ENCODE measurements at places on chromosomes 3 and 15.

DNA sequence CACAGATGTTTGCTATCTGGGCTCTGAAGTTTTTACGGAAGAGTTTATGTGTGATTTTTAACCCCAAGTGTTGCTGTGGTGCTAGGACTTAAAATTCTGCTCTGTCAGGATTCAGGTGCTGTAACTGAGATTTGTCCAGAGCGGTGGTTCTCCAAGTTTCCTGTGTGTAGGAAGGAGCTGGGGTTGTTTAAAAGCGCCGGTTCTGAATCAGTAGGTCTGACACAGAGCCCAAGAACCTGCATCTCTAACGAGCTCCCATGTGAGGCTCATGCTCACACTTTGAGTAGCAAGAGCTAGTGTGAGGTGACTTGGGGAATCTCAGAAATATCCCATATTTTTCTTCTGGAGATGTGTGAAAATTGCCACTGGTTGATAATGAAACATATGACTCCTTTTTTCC, 325.5 kb downstream of the SATB1 start:
- H3K4me3 ChIP-seq, result no peak overlapping the region
- no peak for DNase-seq
- H3K36me3 ChIP-seq, result no peaks in the 10 kb centered on the region
- H3K27ac ChIP-seq, result no peak overlapping the region

- DNase-seq, result no peak
- no peaks in the 10 kb centered on the region for H3K27me3 ChIP-seq
- peaks cover 10% of the 10 kb centered on the region for H3K36me3 ChIP-seq
- H3K4me3 ChIP-seq, result no peak overlapping the region
Measured at GRCh38 chr15:77508541-77509243, 88.0 kb downstream of the HMG20A start.

DNA sequence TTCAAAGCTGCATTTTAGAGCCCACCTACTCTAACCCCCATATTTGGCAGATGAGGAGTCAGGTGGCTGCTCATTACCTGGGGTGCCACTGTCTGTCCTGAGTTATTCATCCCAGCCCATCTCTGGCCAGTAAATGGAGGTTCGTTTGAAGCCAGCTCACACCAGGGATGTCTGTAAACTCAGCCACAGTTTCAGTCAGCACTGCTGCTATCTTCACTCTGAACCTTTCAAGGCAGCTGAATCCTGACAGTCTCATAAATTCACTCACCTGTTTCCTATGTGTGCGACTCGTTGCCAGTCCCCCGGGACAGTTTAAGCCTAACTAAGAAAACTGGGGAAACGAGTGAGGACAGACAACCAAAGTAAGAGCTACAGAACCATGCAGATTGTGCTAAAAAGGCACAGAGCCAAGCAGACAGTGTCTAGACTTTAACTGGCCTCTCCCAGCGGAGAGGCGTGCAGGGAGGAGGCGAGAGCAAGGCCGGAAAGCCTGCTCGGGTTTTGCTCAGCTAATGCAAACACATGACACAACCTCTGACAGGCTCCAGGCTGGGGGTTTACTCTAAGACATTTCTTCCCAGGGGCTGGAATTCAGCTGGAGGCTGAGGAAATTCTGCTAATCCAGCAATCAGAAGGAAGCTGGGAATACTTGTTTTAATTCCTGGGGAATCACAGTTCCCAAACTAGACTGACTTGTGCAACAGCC, 12.0 kb downstream of the FSTL1 start:
- no peaks in the 10 kb centered on the region for H3K4me1 ChIP-seq
- no peak overlapping the region for H3K27ac ChIP-seq
- H3K36me3 ChIP-seq, result no peaks in the 10 kb centered on the region
- no peak for DNase-seq
- H3K4me3 ChIP-seq, result no peak overlapping the region
- H3K27me3 ChIP-seq, result peaks cover 4% of the 10 kb centered on the region

GRCh38 chr3:177037241-177037640, 160.0 kb downstream of the TBL1XR1 start:
- DNase-seq, result no peak
- H3K36me3 ChIP-seq, result peaks cover 32% of the 10 kb centered on the region
- H3K4me3 ChIP-seq, result no peak overlapping the region
- H3K27ac ChIP-seq, result no peak overlapping the region
- peaks cover 12% of the 10 kb centered on the region for H3K4me1 ChIP-seq
- H3K27me3 ChIP-seq, result no peaks in the 10 kb centered on the region

DNA sequence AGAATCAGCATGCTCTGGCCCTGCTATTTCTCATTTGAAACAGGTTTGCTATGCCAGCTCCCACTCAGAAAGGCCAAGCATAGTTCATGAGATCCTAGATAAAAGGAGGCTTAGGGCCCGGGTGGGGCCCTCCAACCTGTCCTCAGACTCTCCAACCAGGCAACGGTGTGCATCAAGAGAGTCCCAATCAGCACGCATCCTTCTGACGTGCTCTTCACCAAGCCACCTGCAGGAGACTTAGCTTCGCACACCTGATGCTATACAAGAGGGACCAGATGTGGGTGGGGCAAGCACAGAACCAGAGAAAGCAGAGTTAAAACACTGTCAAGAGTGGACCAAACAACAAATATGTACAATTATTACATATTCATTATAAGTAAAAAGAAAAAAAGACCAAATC, 17.3 kb downstream of the STIMATE start:
- H3K4me1 ChIP-seq, result peaks cover 34% of the 10 kb centered on the region
- H3K27me3 ChIP-seq, result no peaks in the 10 kb centered on the region
- H3K36me3 ChIP-seq, result peaks cover 4% of the 10 kb centered on the region
- H3K27ac ChIP-seq, result no peak overlapping the region
- no peak for DNase-seq

DNA sequence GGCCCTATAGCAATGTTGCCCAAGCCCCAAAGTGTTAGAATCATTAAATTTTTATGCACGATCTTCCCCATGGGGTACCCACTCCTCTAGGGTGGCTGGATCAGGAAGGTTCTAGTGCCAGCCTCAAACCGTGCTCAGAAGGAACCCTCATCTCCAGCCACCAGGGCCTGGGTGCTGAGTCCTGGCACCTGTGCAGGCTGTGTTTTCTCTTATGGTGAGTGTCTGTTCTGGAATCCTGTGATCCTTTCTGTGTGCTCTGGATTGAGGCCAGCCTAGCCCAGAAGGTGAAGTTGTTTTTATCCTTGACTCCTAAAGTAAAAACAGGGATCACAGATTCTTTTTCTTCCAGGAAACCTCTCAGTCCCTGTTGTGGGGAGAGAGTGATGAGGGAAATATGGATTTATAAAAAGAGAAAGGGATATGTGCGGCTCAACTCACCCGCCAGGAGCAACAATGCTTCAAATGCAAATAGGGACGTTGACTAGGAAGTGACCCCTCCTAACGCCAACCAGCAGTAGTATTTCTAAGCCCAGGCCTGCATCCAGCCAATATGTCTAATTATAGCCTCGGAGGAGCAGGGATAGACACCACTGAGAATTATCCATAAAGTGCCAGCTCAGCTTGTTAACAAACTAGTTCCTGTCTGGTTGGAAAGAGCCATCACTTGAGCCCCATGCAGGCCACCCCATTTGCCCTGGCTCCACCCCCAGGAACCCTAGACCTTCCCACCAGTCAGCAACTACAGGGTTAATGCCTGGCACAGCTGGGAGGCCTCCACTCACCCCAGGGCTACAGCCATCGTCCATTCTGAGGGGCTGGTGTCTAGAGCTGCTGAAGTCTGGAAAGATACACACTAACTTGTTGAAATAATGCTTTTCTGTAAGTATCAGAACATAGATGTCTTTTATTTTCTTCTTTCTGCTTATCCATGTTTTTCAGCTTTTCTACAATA, 513.5 kb upstream of the PROK2 start:
- DNase-seq, result no peak
- H3K27me3 ChIP-seq, result peaks cover 2% of the 10 kb centered on the region
- no peak overlapping the region for H3K4me3 ChIP-seq
- no peaks in the 10 kb centered on the region for H3K36me3 ChIP-seq

DNA sequence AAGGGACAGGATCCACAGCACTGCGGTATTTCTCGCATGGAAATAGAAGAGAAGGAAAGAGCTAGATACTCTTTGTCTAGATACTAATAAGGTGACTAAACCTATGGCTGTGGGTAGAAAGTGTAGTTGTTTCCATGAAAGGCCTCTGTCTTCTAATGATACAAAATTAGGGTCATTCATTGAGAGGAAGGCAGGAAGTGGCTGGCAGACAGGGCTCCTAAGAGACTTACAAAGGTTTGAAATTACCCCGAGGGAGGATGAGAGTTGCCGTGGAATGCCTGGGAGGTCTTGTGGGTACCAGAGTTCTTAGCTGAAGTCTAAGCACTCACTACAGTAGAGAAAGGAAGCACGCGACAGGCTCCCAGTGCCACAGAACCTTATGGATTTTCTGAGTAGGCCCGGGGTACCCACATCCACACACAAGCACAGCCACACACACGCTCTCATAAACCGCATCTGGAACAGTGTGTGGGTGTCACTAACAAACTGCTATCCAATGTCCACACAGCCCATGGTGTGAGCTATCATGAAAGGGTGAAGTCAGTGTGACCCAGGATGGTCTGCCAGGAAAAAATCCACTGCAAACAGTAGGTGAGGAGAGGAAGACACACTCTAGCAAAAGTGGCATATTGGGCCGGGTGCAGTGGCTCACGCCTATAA, 221.4 kb downstream of the FAM43A start:
- H3K4me3 ChIP-seq, result no peak overlapping the region
- H3K36me3 ChIP-seq, result no peaks in the 10 kb centered on the region
- H3K27me3 ChIP-seq, result peaks cover 5% of the 10 kb centered on the region
- H3K27ac ChIP-seq, result no peak overlapping the region
- no peaks in the 10 kb centered on the region for H3K4me1 ChIP-seq

GRCh38 chr15:64857421-64857820, 15.7 kb downstream of the PLEKHO2 start:
- peaks cover 2% of the 10 kb centered on the region for H3K27me3 ChIP-seq
- peaks cover 26% of the 10 kb centered on the region for H3K36me3 ChIP-seq
- peak overlapping the region; percentile 75 for H3K4me3 ChIP-seq
- peaks cover 67% of the 10 kb centered on the region for H3K4me1 ChIP-seq

- H3K4me3 ChIP-seq, result no peak overlapping the region
- H3K36me3 ChIP-seq, result no peaks in the 10 kb centered on the region
- no peak overlapping the region for H3K27ac ChIP-seq
- no peaks in the 10 kb centered on the region for H3K4me1 ChIP-seq
Measured at GRCh38 chr3:2765002-2765579, 345.1 kb downstream of the IL5RA start.

- H3K27me3 ChIP-seq, result peaks cover 8% of the 10 kb centered on the region
- peaks cover 65% of the 10 kb centered on the region for H3K4me1 ChIP-seq
- H3K27ac ChIP-seq, result peak overlapping the region; percentile 94
- no peak for DNase-seq
- peak overlapping the region; percentile 99 for H3K4me3 ChIP-seq
- H3K36me3 ChIP-seq, result peaks cover 82% of the 10 kb centered on the region
Measured at GRCh38 chr3:39275963-39276593, 3.8 kb downstream of the CX3CR1 start.

All from immature natural killer cell (primary cell).